T1000 (cell line): ENCODE measurements at places on chromosomes 11 and 22.

DNA sequence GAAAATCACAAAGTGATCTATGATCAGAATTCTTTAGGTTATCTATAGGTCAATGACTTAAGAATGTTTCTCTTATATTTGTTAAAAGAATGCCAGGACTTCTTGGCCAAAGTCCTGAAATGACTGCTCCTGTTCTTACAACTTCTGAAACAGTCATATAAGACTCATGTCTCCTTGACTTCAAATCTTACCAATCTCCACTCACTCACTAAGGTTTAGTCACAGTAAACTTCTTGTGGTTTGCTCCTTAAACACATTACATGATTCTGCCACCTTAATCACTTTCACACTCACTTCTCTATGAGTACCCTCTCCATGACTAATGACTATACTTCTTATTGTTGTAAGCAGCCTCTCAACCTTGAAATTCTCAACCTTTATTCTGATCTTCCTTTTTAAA is 648.7 kb upstream of the CCDC179 start:
- DNase-seq = no peak

DNA sequence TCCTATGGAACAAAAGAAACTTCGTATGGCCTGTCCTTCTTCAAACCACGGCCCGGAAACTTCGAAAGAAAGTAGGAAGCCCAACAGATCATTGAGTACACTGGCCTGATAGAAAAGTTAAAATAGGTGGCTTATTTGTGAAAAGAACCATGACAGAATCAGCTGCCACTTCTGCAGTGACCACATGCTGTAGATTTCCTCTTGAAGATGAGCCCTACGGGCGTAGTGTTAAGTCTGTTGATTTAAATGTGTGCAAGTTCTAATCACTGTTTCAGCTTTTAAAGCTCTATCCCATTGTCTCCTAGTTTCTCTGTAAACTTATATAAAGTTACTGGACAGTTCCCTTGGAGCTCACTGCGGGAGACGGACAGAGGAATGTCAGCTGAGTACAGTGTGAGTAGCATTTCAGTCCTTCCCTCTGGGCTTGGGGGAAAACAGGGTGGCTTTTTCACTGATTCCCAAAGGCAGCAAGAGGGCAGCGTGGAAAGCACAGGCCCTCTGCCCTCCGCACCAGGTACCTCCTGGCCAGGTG is 17.8 kb downstream of the SAMM50 start:
- no peak for DNase-seq

- no peak for DNase-seq
Measured at GRCh38 chr11:126405906-126406305, 50.4 kb downstream of the ST3GAL4 start.

- no peak for DNase-seq
Measured at GRCh38 chr22:42967005-42967404, 47.9 kb downstream of the PACSIN2 start.

GRCh38 chr11:66317723-66318599 is 1.1 kb upstream of the CD248 start:
- DNase-seq = no peak

DNA sequence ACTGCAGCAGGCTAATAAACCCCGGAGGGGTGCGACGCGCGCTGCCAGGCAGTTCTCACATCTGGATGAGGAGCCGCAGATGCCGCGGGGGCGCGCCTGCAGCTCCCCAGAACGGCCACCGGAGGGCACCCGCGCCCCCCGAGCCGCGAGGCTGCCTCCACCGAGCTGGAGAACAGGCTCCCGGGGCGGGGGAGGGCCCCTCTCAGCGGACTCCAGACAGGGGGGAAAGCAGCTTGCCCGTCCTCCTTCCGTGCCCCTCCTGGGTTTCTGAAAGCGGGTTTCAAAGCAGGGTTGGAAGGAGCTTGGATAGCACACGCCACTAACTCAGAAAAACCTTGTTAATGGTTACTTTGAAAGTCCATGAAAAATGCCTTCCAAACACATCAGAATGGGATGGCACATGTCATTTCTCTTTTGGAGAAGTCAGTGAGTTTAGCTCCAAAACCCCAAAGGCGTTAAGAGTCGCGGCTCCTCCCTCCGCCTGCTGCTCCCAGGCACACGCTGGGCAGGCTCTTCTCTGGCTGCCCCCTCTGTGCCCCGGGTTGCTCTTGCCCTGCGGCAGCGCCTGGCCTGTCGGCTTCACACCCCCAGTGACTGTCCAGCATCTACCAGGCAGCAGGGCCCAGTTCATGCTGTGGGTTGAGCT is 317.8 kb downstream of the NTM start:
- DNase-seq = no peak

GRCh38 chr22:32073262-32073661 is 30.2 kb downstream of the SLC5A1 start:
- no peak for DNase-seq

- no peak for DNase-seq
Measured at GRCh38 chr11:94675239-94675638, 92.9 kb upstream of the AMOTL1 start.

DNA sequence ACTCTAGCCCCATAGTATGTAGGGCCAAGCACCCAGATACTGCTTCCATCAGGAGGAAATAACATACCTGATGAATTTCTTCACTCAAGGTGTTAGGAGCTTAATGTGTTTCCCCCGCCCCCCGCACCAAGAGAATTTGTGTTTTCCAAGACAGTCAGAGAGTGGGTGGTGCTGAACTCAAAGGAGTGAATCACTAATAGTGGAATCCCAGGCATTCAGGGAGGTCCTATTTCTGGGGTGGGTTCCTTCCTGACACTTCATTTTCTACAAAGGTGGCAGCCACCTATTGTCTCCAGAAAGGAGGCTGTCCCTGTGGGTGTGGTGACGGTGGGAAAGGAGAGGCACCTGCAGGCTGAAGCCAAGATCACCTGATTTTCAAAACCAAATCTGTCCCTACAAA is 50.8 kb upstream of the ELF5 start:
- no peak for DNase-seq

DNA sequence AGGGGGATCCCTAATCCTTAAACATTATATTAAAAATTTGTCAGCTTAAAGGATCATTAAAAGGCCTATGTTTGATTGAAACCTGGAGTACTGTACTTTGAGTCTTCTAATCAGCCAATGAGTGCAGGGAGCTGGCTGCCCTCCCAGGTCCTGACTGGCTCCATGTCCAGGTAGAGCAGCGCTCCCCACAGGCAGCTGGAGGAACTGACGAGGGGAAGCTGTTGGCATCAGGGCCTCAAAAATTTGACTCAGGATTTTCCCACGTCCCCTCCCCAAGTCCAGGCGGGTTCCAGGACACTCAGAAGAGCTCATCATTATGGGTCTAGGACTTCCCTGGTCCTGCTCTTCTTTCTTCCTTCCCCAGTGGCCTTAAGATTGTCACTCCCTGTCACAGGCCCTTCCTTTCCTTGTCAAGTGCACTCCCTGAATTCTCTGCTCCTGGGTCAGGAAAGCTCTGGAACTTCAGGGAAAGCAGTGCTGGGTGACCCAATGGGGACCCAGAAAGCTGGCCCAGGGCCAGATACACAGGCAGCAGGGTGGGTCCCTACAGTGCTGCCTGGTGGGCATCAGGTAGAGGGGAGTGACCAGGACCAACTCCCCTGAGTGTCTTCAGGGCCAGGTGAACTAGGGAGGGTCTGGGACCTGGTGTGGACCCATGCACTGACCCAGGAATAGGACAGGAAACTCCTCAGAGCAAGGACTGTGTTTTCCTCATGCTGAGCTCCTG is 65.5 kb downstream of the GGTLC2 start:
- no peak for DNase-seq

GRCh38 chr11:70541176-70541575 is 142.8 kb downstream of the CTTN start:
- no peak for DNase-seq

GRCh38 chr22:35192129-35192918 is 65.0 kb upstream of the HMGXB4 start:
- no peak for DNase-seq

GRCh38 chr11:79896258-79896657 is 455.4 kb upstream of the TENM4 start:
- no peak for DNase-seq

DNA sequence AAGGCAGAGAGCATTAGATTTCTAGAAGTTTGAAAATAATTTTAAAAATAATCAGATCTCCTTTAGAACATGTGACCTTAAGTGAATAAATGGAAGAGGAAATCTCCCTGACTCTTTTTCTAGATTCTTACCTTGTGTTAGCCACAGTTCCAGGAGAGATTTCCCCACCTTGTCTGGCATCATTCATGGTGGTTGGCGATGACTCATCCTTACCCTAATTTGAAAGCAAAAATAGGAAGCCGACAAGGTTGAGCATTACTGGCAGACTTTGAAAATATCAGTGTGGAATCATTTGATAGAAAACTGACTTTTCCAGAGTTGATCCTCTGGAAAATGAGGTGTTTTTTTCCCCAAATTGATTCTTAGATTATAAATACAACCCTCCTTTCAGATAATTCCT is 48.1 kb downstream of the CNTN5 start:
- DNase-seq = no peak

GRCh38 chr22:27370269-27370668 is 431.3 kb downstream of the MN1 start:
- no peak for DNase-seq

DNA sequence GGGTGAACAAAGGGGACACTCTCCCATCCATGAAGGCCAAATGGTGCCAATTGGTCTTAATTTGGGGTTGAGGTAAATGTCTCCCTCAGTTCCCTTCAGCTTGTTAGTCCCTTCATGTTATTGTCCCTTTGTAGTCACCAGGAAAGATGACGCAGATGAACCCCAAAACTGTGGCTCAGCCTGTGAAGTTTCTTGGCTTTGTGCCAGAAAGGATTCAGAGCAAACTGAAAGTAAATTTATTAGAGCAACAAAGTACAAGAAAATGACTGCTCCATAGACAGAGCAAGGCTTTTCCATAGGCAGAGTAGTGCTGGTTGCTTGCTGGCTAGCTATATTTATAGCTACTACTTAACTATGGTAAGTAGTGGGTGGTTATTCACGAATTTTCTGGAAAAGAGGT is 16.7 kb downstream of the OR4C3 start:
- no peak for DNase-seq

DNA sequence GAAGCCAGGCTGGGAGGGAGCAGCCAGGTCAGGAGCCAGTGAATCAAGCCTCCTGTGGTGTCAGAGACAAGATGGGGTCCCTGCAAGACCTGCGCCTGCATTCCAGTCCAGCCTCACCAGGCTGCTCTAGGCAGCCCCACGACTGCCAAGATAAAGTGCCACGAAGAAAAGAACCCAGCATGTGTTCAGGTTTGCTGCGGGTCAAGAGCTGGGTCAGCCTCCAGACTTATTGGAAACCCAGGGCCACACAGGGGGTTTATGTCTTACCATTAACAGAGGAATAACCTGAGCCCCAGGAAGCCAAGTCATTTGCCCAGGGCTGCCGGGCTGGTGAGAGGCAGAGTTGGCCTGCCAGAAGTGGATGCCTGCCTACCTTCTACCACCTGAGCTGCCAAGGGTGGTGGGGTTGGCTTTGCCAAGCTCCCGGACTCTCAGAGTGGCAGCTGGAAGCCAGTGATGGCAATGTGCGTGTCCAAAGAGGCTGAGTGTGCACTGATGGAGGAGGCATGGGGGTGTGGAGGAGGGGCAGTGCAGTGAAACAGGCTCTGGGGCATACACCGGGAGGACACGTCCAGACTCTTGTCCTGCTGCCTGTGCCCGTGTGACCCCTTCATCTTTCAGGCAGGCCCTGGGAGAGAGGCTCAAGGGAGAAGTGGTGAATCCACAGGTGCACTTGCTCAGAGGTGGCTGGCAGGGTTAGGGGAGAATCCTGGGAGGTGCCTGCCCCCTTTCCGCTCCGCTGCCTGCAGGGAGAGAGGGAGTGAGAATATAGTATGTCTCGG is 1.7 kb downstream of the RASD2 start:
- DNase-seq = no peak
